ENCODE measurements at places on chromosomes 16 and 17.

- no peak for DNase-seq
Measured at GRCh38 chr17:57420734-57421717, 164.7 kb downstream of the MSI2 start.

GRCh38 chr17:3885271-3885670 is 7.6 kb downstream of the CAMKK1 start:
- no peak for DNase-seq

GRCh38 chr17:50848711-50849110 is 13.3 kb downstream of the WFIKKN2 start:
- DNase-seq, result no peak

- DNase-seq, result no peak
Measured at GRCh38 chr17:17028059-17028877, 14.0 kb upstream of the MPRIP start.

DNA sequence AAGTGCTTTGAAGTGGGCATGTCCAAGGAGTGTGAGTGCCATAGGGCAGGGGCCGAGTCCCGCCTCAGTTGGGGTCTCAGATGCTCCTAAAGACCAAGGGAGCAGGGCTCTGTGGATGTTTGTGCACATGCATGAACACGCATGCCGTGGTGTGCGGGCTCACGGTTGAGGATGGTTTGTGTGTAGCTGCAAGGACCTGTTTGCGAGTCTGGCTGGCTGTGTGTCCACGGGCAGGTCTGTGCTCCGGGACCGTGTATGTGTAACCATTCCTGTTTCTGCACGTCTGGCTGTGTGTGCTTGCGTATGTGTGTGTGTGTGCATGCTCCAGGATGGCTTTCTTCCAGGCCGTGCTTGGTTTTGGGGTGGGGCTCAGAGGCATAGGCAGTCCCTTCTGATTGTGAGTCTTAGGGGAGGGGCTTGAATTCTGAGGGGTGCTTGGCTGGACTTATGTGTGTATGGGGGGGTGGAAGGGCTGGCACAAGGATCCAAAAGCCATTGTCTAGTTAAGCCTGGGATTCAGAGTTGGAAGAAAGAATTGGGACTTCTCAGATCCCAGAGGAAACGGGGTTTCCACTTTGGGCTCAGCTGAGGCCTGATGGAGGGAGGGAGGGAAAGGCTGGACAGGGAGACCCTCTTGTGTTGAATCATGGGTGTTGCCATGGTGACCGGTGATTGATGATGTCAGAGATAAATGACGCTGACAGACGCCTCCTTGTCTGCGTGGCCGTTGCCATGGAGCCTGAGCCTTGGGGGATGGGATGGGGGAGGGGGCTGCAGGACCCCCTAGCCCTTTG is 14.4 kb downstream of the GJD3 start:
- no peak for DNase-seq
